CD4-positive, alpha-beta T cell treated with Interleukin-10 for 1 hour (primary cell): ENCODE measurements at places on chromosomes 6 and 20.

- DNase-seq: no peak
Observed at GRCh38 chr6:107625264-107625663, 135.3 kb downstream of the SOBP start.

- no peak for DNase-seq
Observed at GRCh38 chr6:115404446-115404845, 656.2 kb downstream of the FRK start.

GRCh38 chr6:53250176-53251032, 98.3 kb downstream of the ELOVL5 start:
- no peak for DNase-seq

DNA sequence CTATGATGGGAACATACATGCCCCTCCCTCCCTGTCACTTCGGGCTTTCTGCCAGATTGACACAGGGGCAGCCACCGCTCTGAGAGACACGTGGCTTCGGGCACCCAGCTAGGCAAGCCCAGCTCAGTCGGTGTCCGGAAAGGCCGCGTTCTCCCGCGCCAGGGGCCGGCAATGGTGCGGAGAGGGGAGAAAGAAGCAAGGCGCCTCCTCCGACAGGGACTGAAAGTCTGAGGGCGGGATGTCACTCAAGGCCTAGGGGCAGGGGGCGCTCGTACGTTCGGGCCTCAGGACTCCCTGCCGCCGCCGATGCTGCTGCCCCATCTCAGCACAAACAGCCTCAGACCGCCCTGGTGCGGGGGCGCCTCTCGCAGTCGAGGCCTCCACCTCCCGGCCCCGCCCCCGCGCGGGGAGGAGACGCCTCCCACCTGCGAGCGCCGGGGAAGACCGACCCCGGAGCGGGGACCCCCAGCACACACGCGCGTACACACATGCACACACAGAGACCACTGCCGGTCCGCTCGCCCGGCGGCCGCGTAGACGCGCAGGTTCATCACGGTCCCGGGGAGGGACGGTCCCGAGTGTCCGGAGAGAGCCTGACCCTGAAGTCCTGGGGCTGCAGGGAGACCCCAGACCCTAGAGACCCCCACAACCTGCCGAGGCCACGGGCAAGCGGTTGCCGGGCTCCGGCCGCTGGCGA, 1.9 kb downstream of the GRM4 start:
- peak; percentile 43 for DNase-seq

- DNase-seq: no peak
Observed at GRCh38 chr6:52893803-52894202, 15.7 kb downstream of the GSTA3 start.

GRCh38 chr6:121614115-121614514, 178.7 kb downstream of the GJA1 start:
- no peak for DNase-seq

DNA sequence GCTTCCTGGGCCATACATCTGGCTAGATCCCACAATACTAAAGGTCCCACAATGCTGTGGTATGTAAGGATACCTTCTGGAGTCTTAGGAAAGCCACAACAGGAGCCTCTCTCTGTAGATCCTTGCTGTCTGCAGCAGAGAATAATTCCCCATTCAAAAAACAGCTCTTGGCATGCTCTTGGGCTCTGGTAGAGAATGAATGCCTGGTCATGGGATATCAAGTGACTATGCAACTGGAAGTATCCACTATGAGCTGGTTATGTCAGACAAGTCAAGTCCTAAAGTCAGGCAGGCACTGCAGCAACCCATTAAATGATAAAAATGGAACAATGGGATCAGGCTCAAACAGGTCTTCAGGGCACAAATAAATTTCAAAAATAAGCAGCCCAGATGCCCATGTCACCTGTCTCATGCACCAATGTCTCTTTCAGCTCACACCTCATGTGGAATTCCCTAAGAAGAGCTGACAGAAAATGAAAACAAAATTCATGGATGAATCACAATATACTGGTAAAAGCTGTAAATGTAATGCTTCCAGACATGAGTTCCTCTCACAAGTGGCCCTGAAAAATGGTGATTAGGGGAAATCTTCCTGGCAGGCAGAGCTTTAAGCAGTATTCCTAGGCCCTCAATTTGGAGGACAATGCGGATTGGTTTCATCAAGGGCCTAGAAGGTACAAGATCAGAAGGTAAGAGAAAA, 4.3 kb downstream of the AK9 start:
- DNase-seq: no peak

- DNase-seq: no peak
Observed at GRCh38 chr6:17469006-17469832, 75.8 kb downstream of the CAP2 start.

- DNase-seq: no peak
Observed at GRCh38 chr6:109301418-109301817, 80.8 kb downstream of the CD164 start.
